GM10248 (cell line): ENCODE measurements at places on chromosomes 13 and 19.

- no peak for DNase-seq
Observed at GRCh38 chr19:4594201-4594600, 34.7 kb upstream of the SEMA6B start.

GRCh38 chr19:3769494-3769893 lies 2.5 kb downstream of the RAX2 start:
- no peak for DNase-seq

- no peak for DNase-seq
Observed at GRCh38 chr13:52835071-52835839, 13.2 kb downstream of the PCDH8 start.

GRCh38 chr19:3368848-3369336 lies 2.5 kb downstream of the NFIC start:
- DNase-seq = no peak

DNA sequence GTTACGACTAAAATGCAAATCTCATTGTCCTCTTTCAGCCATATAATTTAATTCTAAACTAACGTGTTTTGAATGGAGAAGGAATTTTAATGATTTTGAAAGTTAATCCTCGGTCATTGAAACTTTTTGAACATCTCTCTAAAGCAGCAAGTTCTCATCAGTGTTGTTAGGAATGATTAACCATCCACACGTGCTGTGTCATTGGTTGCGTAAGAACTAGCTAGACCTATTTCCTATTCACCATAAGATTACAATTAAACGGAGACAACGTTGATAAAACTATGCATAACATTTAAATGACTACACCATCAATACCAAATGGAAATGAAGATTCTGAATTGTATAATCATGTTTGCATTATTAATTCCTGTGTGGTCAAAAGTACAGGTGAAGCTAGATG lies 155.6 kb upstream of the IRS2 start:
- DNase-seq = no peak

GRCh38 chr19:14031719-14032480 lies at the start of gene IL27RA:
Gene IL27RA, plus strand, starts transcription at chr19:14031762. Its CDS starts 111 bp downstream, at chr19:14031873.
- peak; percentile 81 for DNase-seq

GRCh38 chr13:112815871-112816270 lies 126.0 kb downstream of the ATP11A start:
- no peak for DNase-seq

DNA sequence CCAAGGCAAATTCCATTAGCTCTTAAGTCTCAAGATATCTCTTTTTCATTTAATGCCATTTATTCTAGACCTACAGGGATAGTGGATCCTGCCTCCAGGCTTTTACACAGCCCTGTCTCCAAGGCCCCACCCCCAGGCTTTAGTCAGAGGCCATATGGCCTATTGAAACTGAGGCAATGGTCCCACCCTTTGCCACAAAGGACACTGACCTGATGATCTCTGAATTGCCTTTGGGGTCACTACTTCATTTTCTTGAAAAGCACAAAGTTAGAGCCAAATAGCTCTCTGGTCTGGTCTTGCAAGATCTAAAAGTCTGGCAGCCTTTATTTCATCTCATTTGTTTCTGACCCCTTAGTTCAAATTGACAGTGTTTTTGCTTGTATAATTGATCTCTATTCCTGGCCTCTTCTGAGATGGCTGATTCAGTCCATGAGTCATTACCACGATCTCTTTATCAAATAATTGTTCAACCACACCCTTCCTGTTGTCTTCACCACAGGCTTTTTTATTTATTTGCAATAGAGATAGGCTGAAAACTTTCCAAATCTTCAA lies 209.8 kb downstream of the FGF14 start:
- DNase-seq = no peak

GRCh38 chr19:54694648-54695047 lies 29.6 kb upstream of the KIR3DL3 start:
- no peak for DNase-seq

DNA sequence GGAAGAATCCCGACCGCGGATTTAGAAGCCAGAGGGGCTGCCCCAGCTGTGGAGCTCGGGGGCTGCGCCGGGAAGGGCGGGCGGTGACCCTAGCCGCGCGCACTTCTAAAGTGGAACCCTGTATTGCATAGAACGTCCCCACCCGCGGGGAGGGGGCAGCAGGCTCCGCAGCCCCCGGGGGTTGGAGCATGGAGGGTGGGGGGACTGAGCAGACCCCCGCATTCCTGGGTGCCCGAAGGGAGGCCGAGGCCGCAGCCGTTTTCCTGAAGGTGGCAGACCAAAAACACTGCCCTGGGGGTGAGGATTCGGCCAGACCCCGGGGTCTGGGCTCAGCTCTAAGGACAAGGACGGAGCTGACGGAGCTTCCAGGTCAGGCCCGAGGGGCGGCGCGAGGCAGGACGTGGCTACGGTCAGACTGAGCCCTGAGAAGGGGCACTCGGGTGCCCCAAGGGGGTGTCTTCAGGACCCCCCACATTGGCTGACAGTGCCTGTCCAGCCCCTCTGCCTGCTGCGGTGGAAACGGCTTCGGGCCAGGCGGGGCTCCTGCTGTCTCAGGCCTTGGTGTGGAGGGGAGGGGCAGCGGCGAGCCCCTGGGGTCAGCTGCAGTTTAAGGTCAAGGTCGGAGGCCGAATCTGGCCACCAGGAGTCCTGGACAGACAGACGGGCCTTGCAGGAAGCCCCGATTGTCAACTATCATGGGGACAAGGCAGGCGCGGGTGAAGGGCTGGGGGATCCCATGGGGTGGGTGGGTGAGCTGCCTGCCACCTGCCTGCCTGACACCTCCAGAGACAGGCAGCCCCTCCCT lies 12.6 kb downstream of the MKNK2 start:
- DNase-seq = no peak

- no peak for DNase-seq
Observed at GRCh38 chr19:45920458-45920857, 5.9 kb upstream of the NANOS2 start.

DNA sequence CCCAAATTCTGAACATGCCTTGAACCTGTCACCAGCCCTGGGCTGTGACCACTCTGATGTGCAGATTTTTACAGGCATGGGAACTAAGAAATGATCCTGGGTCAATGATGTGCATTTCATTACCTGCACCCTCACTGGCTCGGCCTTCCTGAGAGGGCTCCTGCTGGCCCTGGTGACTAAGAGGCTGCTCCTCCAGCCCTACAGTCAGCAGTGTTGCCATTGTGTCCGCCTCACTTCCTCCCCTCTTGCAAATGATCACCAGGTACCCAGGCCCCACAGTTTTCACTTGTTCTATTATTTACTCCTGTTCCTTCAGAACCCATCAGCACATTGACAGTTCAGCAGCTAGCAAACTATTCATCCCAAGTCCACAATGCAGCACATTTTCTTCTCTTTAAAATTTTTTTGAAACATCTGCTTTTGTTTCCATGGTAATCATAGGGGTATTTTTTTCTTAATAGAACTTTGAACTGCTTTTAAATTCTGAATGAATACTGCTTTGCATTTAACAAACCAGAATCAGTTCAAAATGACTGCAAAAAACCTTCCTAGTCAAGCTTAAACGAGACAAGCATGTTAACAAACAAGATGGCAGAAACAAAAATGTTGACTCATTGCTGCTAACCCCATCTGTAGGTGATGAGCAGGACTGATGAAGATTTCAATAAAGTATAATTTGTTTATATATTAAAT lies 29.3 kb downstream of the STARD13 start:
- DNase-seq = no peak

DNA sequence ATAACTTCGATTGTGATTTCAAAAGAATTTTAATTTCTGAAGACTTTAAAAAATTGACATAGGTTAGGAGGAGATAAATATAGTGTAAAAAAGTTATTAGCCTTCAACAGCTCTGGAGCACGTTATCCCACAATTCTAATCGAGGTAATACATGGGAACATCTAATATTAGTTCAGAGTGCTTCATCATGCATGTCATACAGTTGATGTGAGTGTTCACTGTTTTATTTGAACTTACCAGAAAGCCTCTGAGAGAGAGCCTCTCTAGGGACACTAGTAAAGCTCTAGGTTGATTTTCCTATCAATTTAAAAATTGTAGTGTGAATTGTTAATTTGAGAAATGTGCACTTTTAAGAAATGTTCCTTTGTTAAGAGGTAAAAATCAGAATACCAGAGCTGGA lies 140.4 kb downstream of the LMO7 start:
- DNase-seq = no peak

- no peak for DNase-seq
Observed at GRCh38 chr13:103557878-103558277, 491.7 kb upstream of the SLC10A2 start.

GRCh38 chr13:92802776-92803175 lies 423.8 kb upstream of the GPC6 start:
- no peak for DNase-seq

GRCh38 chr19:5595129-5595528 lies 27.4 kb upstream of the TINCR start:
- DNase-seq = no peak

DNA sequence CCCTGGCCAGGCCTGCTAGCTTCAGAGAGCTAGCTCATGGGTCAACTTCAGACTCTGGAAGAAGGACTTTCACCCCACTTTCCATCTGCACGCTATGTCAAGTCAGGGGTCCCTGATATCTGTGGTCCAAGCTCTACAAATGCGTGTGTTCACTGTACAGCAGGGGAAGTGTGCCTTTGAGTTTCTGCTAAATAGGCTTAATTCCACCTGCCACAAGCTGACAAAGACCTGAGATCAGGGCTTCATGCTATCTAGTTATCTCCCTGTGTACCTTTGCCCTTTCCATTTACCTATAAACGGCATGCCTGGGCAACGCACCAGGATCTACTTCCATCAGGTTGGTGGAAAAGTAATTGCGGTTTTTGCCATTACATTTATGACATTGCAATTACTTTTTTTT lies 10.7 kb upstream of the SULT2A1 start:
- DNase-seq = no peak

DNA sequence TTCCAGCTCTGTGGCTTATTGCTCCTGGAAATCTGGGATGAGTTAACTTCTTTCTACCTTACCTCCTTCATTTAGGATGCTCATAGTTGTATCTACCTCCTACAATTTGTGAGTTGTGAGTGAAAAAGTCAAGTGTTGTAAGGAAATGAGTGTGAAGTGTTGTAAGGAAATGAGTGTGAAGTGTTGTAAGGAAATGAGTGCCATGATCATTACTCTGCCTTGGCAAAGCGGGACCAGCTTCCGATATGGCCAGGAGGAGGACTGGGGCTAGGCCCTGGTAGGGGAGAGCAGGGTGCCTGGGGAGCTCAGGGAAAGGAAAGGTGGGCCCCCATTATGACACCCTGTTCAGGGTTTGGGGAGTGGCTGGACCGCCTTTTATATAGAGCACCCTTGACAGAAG lies 435.2 kb downstream of the FGF9 start:
- no peak for DNase-seq

DNA sequence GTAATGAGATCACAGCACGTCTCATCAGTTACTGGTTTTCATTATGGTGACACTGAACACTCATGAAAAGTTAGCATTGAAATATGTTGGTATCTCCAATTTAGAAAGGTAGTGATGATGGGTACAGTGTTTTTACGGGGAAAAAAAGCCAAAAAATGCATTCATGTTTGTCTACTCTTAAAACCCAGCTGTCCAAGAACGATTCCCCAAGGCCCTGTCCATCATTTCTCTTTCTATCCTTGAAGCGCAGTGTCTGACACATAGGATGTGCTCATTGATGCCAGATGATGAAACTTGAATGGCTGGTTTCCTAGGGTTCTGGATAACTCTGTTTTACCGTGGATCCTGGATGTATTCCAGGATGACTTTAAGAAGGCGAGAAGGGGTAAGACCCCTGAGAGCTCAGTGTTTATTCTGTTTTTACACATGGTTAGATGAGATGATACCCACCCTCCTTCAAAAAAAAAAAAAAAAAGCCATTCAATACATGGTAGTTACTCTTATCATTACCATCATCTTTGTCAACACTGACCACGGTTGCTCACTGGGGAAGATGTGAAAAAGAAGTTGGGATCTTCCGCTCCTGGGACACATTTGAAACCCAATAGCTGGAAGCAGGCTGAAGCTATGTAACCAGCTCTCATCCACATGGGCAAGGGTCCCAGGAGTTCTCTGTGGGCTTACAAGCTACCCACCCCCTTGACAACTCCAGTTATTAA lies 22.5 kb downstream of the SERP2 start:
- DNase-seq = no peak

GRCh38 chr13:110716247-110716515 lies 2.7 kb downstream of the ING1 start:
- no peak for DNase-seq

GRCh38 chr19:2084993-2085720 lies 11.0 kb downstream of the MOB3A start:
- DNase-seq = peak; percentile 88
